Uterine smooth muscle cell (primary cell): ENCODE measurements at places on chromosomes 16 and 17. TPM values are rescaled to one million over a fixed set of nuclear protein-coding genes. Genes with fewer than 3 reads are reported as not detected.

The NACA2 gene
- total RNA-seq = not detected in 2 replicates

The FNDC8 gene
- total RNA-seq = not detected in 2 replicates

The KRTAP2-3 gene
- 0.12 and 1.00 TPM in 2 replicates for total RNA-seq

The PRAC2 gene
- not detected in 2 replicates for total RNA-seq

The PRR35 gene
- total RNA-seq = 0.11 TPM in 1 of 2 replicates, not detected in the other

The TMC6 gene
- total RNA-seq = 0.11 and 0.25 TPM in 2 replicates
